Smooth muscle cell of the brain vasculature (primary cell): ENCODE measurements at places on chromosomes 12 and 14.

- DNase-seq: peak; percentile 65
Measured at GRCh38 chr14:68814539-68815297, 21.9 kb upstream of the ZFP36L1 start.

GRCh38 chr14:83483063-83483462 lies 1949.4 kb upstream of the SEL1L start:
- no peak for DNase-seq

GRCh38 chr14:97137705-97138104 lies 340.5 kb downstream of the VRK1 start:
- DNase-seq: no peak

DNA sequence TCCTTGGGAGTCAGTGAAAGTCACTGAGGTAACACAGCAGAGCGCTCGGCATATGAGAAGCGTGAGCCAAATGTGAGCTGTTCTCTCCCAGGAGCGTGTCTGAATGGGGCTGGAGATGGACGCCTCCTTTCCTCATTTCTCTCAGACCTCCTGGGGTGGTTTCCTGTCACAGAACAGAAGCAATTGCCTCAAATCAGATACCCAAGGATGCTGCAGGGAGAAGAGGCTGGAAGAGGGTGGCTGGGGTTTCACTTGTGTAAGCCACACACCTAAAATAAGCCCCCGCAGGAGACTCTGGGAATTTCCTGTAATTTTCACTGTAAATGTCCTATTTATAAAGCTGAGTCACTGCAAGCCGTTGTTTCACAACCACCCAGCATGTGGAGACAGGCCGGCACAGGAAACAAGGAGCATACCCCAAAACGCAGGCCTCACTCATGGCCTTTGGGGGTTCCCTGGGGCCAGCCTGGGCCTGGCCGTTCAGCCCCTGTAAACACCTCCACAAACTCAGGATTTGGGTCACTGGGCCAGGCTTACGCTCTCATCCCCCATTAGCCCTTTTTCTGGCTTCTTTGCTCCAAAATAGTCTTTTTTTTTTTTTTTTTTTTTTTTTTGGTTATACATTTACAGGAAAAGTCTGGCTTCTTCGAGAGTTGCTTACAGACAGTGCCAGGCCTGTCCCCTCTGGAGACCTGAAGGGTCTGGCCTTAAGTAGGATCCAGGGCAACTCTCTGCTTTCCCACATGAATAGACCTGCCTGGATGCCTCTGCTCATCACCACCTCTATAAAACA lies 55.3 kb downstream of the VCPKMT start:
- peak; percentile 75 for DNase-seq

GRCh38 chr12:27561535-27562350 lies 37.7 kb downstream of the PPFIBP1 start:
- no peak for DNase-seq

GRCh38 chr12:56863789-56864188 lies 70.4 kb downstream of the SDR9C7 start:
- no peak for DNase-seq

GRCh38 chr12:108768591-108769500 lies 37.5 kb upstream of the CORO1C start:
- no peak for DNase-seq

DNA sequence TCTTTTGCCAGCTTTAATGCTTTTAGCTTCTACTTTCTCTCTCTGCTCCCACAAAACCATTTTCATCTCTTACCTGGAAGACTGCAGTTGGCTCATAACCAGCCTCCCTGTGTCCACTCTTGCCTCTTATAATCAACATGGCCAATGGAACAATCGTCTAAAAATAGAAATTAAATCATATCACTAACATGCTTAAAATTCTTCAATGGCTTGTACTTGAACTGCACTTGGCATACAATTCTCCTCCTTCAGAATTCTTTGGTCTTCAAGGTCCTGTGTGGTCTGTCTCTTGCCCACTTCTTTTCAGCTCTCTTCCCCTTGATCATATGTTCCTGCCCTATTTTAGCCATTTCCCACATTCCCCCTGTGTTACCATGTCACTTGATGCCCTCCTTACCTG lies 342.2 kb downstream of the ATP23 start:
- no peak for DNase-seq

GRCh38 chr12:114789821-114790220 lies 105.8 kb upstream of the TBX3 start:
- no peak for DNase-seq

DNA sequence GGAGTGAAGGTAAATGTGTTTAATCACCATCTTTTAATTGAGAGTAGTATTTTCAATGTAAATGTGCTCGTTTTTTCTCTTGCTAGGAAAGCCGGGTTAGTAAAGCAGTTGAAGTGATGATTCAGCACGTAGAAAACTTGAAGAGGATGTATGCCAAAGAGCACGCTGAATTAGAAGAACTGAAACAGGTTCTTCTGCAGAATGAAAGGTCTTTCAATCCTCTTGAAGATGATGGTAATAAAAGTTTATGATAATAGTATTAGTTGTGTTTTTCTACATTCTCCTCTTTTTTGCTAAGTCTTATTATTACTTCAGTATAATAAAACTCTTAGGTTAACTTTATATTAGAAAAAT lies 93.9 kb downstream of the DNAI7 start:
- no peak for DNase-seq

DNA sequence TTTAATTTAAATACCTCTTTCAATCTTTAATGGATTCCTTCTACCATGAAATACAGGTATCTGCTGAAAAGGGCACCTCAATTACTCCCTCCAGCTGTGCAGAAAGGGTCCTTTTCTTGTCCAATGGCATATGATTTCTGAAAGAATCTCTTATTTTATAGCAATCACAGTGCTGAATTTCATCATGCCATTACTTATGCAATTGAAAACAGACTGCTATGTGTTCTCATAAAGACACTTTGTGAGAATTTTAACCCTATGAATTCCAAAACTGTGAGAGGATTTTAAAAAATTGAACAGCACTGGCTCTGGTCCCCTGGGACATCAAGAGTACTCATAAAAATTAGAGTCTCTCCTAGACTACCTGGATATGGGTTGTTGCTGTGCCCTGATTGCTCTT lies 45.9 kb upstream of the CNOT2 start:
- DNase-seq: no peak

GRCh38 chr14:77667331-77667730 lies 40.5 kb downstream of the ALKBH1 start:
- DNase-seq: no peak

GRCh38 chr14:93720076-93720815 lies 68.0 kb downstream of the PRIMA1 start:
- no peak for DNase-seq

GRCh38 chr12:108237272-108237671 lies 101.8 kb downstream of the CMKLR1 start:
- DNase-seq: no peak

DNA sequence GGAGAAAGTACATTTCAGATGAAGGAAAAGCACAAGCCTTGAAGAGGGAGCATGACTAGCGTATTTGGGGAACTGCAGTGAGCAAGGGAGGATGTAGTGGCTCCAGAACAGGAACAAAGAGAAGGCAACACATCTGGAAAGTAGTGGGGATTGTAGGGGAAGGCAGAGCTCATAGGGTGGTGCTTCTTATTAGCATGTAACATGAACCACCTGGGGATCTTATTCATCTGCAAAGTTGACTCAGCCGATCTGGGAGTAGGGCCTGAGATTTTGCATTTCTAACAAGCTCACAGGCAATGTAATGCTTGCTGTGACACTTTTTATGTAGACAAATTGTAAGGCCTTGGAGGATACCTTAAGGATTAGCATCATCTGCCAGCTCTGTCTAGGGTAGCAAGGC lies 447.3 kb downstream of the NELL2 start:
- no peak for DNase-seq

DNA sequence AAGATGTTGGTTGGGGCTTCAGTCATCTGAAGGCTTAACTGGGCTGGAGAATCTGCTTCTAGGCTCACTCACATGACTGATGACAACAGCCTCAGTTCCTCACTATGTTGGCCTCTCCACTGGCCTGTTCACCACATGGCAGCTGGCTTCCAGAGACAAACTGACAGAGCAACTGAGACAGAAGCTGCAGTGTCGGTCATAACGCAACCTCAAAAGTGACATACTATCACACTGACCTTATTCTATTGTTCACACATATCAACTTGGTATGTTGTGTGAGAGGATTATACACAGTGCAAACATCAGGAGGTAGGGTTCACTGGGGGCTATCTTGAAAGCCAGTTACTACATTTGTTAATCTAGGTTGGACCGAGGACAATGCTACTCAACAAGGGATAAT lies 92.9 kb downstream of the PAWR start:
- no peak for DNase-seq

GRCh38 chr14:85546390-85546789 lies 16.4 kb downstream of the FLRT2 start:
- no peak for DNase-seq

GRCh38 chr12:19205120-19205519 lies 75.6 kb downstream of the PLEKHA5 start:
- DNase-seq: no peak

- peak; percentile 82 for DNase-seq
Measured at GRCh38 chr14:23078692-23079116, 16.2 kb downstream of the ACIN1 start.

GRCh38 chr12:84572196-84572595 lies 340.4 kb downstream of the SLC6A15 start:
- DNase-seq: no peak

DNA sequence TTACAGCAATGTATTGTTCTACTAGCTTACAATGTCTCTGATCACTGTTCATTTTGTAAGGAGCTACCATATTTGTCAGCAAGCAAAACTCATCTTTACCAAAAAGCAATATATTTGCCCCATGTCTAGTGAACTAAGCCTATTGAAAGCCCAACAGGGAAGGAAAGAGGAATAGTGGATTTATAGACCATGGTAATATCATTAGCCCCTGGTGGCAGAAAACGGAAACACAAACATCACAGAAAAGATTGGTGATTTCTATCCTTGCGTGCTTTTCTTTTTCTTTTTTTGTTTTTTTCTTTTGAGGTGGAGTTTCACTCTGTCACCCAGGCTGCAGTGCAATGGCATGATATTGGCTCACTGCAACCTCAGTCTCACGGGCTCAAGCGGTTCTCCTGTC lies 1562.4 kb upstream of the TMEM132C start:
- no peak for DNase-seq

GRCh38 chr12:122089077-122089476 lies 10.5 kb downstream of the MLXIP start:
- DNase-seq: no peak

- DNase-seq: no peak
Measured at GRCh38 chr14:21382886-21383847, 652 bp downstream of the SUPT16H start.

- no peak for DNase-seq
Measured at GRCh38 chr14:64937821-64938193, 4.7 kb downstream of the GPX2 start.

DNA sequence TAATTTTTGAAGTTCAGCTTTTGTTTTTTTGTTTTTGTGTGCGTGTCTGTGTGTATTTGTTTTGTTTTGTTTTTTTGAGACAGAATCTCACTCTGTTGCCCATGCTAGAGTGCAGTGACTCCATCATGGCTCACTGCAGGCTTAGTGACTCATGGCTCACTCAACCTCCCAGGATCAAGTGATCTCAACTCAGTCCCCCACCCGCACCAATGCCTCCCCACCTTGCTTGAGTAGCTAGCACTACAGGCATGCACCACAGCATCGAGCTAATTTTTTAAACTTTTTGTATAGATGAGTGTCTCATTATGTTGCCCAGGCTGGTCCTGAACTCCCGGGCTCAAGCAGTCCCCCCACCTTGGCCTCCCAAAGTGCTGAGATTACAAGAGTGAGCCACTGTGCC lies 981.4 kb downstream of the BCL11B start:
- DNase-seq: no peak

DNA sequence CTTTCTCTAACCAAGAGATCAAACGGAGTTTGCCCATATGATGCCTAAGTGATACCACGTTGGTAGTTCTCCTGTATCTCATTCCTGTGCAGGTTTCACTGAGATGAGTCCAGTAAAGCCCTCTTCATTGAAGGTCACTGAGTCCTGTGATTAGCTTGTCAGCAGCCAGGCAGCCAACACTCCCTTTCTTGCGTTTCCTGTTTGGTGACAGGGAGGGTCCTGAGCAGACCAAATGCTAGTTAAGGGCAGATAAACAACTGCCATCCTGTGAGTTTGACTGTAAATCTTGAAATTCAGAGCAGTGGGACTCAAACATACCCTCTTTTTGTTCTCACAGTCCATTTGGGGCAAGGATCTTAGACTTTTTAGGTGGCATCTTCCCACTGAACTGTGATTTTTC lies 39.4 kb downstream of the ZNF641 start:
- no peak for DNase-seq

DNA sequence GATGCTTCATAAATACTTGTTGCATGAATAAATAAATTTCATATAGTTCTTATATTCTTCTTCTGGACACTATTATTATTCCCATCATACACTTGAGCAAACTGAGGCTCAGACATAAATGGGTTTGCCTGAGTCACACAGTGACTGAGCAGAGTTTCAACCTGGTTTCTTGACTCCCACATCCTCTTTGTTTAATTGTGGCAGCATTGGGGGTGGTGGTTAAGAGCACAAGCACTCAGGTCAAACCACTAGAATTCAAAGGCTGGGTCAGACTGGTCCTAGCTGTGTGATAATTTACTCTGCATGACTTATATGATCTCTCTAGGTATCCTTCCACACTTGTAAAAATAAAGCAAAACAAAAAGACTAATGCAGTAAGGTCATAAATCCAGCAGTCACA lies 274.9 kb upstream of the SRRM4 start:
- no peak for DNase-seq

GRCh38 chr14:68792678-68792978 lies 239 bp downstream of the ZFP36L1 start:
- DNase-seq: no peak

- no peak for DNase-seq
Measured at GRCh38 chr12:91588874-91589454, 406.3 kb upstream of the DCN start.

- DNase-seq: no peak
Measured at GRCh38 chr12:5582541-5582940, 150.6 kb downstream of the NTF3 start.

GRCh38 chr12:108570743-108571608 lies 8.6 kb downstream of the ISCU start:
- DNase-seq: no peak

DNA sequence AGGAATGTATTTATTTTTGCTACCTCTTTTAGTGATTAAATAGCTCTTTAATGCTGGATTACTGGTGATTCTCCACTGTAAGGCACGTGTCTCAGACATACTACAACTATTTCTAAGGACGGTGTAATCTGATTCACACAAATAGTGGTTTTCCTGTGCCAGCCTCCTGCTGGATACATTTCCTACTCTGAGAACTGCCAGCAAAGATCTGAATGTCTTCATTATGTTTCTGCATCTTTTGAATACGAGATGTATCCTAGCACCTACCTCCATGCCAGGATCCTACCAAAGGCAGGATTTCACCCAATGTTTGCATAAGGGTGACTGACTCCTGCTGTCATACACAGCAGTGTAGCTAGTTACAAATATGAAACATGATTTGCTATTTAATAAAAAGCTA lies 120.6 kb downstream of the PRICKLE1 start:
- DNase-seq: no peak

GRCh38 chr12:18576104-18576626 lies 161.6 kb downstream of the PLCZ1 start:
- no peak for DNase-seq
